ENCODE measurements at places on chromosomes 6 and 20.

DNA sequence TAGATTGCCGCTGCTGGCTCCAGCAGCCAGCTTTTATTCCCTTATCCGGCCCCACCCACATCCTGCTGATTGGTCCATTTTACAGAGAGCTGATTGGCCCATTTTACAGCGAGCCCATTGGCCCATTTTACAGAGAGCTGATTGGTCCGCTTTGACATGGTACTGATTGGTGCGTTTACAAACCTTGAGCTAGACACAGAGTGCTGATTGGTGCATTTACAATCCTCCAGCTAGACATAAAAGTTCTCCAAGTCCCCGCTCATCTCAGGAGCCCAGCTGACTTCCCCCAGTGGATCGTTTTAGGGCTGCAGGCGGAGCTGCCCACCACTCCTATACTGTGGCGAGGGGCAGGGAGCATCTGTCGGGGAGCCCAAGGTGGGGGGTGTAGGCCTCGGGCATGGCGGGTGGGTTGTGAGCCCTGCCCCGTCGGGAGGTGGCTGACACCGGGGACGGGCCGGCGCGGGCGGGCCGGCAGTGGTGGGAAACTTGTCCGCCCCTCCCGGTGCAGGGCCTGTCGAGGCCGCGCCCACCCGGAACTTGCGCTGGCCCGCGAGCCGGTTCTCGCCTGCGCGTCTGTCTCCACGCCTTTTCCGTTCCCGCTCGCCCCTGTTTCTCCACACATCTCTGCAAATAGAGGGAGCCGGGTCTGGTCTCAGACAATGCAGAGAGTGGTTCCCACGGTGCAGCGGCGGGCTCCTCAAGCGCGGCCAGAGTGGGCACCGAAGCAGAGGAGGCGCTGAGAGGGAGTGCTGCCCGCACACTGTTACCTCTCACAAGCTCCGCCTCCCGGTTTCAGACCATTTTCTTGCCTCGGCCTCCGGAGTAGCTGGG lies 86.1 kb upstream of the STMND1 start:
- no peak for DNase-seq

GRCh38 chr6:139648430-139649000 lies 274.1 kb upstream of the CITED2 start:
- DNase-seq, result no peak

DNA sequence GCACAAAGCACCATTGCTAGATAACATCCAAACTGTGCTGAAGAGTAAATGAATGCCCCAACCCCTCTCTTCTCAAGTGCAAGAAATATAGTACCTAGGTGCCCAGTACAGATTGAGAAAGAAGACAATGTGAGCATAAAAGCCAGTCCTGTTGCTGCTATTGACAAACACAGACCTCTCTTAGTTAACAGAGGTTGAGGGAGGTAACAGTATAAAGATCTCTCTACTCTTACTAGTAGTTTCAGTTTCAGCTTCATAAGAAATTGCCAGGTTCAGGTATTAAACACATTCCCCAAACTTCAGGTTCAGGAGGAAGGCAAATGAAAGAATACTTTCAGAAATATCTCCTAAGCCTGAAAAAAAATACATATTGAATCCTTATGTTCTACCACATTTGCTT lies 31.4 kb downstream of the TBC1D32 start:
- no peak for DNase-seq

DNA sequence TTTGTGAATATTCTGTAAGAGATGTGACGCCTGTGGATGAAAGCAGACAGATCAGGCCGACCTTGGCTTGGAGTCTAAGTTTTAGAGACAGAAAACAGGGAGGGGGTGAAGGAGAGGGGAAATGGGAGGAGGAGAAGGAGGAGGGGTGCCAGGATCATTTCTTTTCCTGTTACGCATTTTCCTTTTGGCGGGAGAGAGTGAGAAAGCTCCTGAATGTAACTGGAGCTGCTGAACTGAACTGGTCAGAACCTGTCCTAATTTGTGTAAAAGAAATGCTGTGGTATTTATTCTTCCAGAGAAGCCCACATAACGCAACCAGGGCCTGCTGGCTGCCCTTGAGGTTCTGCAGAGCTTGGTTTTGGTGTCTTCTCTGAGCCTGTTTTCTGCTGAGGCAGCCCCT lies 41.9 kb downstream of the UTRN start:
- no peak for DNase-seq

GRCh38 chr6:99614430-99615186 lies 8.0 kb downstream of the PRDM13 start:
- DNase-seq, result no peak

DNA sequence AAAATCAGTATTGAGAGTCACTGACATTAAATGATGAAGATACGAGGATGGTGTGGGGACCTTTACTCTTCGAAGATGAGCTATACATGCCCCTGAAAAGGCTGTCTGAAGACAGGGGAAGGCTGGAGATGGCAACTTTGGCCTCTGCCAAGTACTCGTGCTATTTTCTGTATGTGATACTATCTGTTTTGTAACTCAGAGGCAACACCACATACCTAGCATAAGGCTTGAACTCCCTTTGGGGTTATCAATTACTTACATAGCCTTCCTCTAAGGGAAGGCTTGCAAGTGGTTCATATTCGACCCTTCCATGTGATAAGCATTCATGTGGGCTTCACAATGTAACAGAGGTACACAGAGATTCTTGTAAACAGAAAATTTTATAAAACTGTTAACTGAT lies 68.7 kb upstream of the FBXO30 start:
- no peak for DNase-seq

- no peak for DNase-seq
Observed at GRCh38 chr6:143742070-143742954, 64.5 kb downstream of the PHACTR2 start.

- DNase-seq, result no peak
Observed at GRCh38 chr20:20926222-20926905, 179.8 kb downstream of the LINC00237 start.

DNA sequence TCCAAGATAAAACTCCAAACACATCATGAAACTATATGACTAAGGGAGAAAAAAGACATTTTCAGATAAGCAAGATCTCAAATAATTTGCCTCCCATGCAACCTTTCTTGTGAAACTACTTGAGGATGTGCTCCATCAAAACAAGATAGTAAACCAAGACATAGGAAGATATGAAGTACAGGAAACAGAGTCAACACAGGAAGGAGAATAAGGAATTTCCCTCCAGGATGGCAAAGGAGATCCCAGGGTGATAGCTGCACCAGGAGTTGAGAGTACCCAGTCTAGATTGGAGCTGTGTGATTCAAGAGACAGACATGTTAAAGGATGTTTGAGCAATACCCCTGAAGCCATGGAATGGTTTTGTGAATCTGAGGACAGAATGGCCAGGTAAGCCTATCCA lies 15.3 kb downstream of the IL17A start:
- no peak for DNase-seq

DNA sequence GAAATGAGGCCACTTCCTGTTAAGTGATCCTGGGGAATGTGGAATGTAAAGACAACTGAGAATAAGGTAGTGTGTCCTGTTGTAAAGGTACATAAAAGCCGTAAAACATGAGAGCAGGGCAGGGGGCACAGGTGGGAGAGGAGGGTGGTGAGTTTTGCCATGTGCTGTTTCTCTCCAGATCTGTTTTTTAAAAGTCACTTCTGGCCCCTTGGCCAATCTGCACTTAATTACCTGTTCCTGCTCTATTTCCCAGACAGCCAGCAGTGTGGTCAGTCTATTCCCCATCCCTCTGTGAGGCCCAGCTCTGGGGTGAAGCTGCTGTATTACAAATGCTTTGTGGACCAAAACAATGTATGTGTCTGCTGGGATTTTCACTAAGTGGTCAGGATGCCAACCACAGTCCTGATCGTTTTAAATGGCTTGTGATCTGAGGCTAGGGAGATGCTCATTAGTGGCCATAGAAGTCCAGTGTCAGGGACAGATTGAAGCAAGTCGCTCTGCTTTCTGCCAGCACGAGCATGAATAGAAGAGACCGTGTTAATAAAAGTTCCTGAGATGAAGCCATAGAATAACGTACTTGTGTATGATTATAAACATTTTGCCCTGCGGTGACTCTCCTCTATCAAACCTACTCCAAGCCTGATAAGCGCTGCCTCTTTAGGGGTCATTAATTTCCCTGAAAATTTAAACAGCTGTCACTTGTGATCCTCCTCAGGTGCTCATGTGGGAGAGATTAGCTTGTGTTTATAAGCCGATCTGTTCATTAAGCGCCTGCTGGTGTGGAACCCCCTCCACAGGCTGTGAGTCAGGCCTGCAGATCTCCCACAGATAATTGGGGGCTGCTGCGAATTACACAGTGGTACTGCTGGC lies 111.8 kb upstream of the CENPW start:
- DNase-seq, result no peak

- DNase-seq, result no peak
Observed at GRCh38 chr20:64156886-64157875, 7.1 kb upstream of the MYT1 start.

DNA sequence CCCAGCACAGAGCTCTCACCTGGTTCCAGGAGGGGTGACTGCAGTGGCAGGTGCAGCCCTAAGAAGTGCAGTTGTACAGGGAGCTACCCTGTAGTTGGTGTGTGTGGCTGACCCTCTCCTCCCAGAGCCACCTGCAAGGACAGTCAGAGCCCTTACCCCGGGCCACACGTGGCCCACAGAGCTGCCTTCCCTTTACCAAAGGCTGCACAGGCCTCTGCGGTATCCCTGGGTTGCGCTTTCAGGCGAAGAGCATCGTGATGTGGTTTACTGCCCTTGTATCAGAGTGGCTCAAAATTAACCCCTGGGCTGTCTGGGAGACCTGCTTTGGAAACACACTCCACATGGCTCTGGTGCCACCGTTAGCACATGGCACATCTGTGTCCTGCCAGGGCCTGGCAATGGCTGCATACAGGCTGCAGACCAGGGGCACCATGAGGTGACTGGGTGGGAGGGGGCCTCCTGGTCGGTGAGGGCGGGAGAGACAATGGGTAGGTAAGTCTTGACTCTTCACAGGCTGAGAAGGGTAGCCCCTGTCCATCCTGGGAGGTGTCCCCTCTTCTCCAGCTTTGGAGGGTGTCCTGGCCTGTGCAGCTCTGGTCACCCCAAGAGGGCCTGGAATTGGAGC lies 81.5 kb downstream of the CDH4 start:
- DNase-seq, result no peak
